ENCODE measurements at places on chromosomes 1 and 21.

GRCh38 chr1:213602796-213603486 lies 384.8 kb upstream of the PROX1 start:
- DNase-seq = no peak

- peak; percentile 76 for DNase-seq
Measured at GRCh38 chr1:65254320-65255034, 54.9 kb upstream of the DNAJC6 start.

DNA sequence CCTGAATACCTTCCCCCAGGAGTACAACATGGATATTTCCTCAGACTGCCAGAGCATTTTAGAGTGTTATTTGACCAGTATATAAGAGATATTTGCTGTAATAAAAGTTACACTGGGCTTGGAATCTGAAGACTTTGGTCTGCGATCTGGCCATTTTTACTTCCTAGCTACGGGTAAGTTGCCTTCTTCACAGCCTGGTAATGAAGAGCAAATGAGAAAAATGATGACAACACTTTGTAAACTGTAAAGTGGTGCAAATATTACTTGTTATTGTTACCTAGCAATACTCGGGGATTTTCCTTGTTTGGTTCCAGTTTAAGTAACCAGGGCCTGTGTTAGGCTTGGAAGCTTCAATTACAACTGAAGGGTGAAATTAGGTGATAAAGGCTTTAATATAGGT lies 180.8 kb upstream of the LMO4 start:
- no peak for DNase-seq

- DNase-seq = peak; percentile 50
Measured at GRCh38 chr1:21175324-21175669, 1.4 kb downstream of the EIF4G3 start.

DNA sequence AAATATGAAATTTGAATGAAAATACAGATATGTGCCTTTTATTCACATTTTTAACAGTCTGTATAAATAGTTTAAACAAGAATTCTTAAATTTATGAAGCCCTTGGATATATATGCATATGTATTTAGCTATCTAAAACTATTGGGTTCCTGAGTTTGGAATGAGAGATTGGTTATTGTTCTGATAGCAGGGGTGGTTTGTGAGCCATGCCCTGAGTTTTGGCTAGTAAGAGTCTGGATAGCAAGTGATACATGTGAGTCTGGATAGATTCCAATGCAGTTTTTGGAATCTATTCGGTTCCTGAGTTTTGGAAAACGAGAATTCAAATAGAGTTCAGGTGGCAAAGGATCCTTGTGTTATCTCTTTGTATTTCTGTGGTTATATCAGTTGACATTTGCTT lies 2.8 kb downstream of the MAN1A2 start:
- DNase-seq = no peak

DNA sequence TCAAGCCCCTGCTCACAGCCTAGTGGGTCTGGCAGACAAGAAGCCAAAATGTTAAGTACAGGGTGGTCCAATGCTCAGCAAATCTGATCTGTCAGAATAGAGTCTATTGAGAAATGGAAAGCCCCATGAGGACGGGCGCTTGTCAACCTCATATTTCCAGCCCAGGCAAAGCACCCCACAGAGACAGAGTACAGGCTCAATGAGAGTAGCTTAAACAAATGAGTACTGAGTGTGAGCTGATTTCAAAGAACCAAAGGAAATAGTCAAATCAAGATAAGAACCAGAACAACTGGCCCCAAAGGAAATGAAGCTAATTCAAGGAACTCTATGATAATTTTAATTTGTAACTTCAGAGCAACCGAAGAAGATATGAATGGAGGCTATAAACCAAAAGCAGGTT lies 44.6 kb upstream of the SLC30A1 start:
- no peak for DNase-seq

GRCh38 chr1:230861970-230862595 lies 6.2 kb downstream of the C1orf198 start:
- no peak for DNase-seq

- DNase-seq = no peak
Measured at GRCh38 chr1:200337831-200338230, 72.0 kb downstream of the ZNF281 start.

GRCh38 chr1:213124590-213124989 lies 73.5 kb downstream of the RPS6KC1 start:
- DNase-seq = no peak

GRCh38 chr21:14687268-14687625 lies 141.1 kb upstream of the SAMSN1 start:
- no peak for DNase-seq

DNA sequence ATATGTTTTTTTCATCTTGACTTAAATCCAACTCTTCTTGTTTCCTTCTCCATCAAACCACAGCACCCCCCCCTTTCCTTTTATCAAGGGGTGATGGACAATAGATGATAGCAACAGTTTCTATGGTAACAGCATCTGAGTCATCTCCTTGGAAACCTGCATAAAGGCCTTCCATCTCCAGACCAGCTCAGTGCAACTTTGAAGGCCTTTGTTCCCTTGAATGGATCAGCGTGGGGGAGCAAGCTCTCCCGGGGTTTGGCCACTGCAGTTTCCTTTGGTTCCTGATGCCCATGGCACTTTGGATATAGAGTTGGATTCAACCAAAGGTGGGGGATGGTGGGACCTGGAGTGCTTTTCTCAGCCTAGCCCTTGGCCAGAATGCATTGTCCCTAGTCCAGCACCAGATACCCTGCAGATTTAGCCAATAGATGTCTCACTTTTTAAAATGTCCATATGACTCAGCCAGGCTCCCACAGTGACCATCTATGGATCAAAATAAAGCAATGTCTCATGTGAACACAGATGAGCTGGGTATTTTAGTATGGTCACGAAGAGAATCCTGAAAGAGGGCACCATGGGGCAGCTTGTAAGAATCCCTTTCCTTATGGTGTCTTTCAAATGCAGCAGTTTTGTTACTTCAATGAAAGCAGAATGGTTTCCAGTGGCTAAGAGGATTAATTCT lies 127.7 kb downstream of the SPATA46 start:
- DNase-seq = no peak

- no peak for DNase-seq
Measured at GRCh38 chr21:27221077-27221476, 254.2 kb upstream of the ADAMTS5 start.

DNA sequence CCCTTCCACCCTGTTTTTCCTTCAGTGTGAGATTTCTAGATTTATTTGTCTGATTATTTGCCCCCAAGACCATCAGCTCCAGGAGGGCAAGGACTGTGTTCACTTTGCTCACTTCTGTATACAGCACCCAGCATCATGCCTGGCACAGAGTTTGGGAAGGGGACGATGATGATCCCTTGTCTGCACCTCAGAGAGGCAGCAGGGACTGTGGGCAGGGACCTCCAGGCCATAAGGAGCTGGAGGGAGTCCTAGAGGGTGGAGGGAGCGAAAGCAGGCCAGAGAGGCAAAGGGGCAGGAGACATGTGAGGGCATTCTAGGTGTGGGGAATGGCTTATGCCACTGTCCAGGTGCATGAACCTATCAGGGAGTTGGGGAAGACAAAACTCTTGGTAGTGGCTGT lies 32.8 kb downstream of the H3-3A start:
- no peak for DNase-seq

- no peak for DNase-seq
Measured at GRCh38 chr1:65310078-65310587, 790 bp downstream of the DNAJC6 start.

GRCh38 chr1:119353836-119354235 lies 14.7 kb upstream of the HAO2 start:
- no peak for DNase-seq

GRCh38 chr21:42212266-42212665 lies 6.7 kb upstream of the ABCG1 start:
- DNase-seq = no peak

Data from immature natural killer cell (primary cell).